ENCODE measurements at places on chromosomes 5 and 9.

- no peak for DNase-seq
These were observed 71.1 kb upstream of the NEURL1B start for GRCh38 chr5:172569861-172570558.

- no peak for DNase-seq
These were observed 222.2 kb downstream of the NDUFS4 start for GRCh38 chr5:53782620-53783019.

GRCh38 chr9:131666029-131666428, 73.8 kb downstream of the RAPGEF1 start:
- DNase-seq: no peak

DNA sequence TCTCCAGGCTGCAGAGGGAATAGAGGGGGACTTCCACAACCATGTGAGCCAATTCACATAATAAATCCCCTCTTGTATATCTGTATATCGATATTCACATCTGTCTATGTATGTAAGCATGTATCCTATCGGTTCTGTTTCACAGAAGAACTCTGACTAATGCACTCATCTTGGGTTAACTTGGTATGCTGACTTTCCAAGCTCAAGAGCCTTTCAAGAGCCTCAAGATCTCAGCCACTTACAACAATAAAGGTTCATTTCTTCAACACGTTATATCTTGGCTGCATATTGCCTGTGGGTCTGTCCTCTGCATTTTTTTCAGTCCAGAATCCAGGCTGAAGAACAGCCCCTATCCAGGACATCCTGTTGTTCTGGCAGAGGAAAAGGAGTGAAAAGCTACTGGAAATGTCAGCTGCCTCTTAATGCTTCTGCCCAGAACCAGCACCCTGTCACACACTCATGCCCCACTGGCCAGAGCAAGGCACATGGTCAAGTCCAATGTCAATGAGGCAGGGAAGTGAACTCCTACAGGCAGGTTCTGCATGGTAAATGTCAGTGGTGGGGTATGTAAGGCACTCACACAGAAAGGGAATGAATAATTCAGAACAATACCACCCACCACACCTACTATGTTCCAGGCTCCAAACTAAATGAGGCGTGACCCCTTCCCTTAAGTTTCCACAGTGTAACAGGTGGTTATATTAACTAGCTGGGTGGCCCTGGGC, 91.6 kb upstream of the ICE1 start:
- DNase-seq: no peak

DNA sequence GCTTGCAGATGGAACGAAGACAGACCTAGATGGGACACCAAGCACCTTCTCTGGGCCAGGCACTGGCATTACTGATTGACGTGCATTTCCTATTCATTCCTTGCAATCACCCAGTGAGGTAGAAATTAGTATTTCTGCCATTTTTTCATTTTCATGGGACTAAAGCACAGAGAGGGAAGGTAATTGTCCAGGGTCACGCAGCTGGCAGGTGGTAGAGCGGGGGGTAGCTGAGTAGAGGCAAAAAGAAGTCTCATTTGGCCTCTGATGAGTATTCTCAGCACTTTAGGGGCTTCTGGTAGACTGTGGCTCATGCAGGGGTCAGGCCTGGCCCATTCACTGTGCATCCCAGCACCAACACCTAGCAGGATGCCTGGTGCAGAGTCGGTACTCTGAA, 19.5 kb upstream of the DUSP1 start:
- DNase-seq: no peak

DNA sequence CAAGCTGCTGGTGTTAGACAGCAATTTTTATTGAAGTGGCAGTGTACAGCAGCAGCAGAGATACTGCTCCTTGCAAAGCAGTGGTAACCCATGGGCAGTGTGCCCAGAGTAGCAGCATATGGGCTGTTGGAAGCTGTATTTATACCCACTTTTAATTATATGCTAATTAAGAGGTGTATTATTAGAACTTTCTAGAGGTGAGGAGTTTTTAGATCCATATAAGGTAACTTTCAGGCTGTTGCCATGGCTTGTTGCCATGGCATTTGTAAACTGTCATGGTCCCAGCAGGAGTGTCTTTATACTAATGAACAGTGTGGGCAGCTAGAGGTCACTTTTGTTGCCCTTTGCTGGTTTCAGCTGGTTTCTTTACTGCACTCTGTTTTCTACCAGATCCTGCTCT, 3.7 kb upstream of the PJA2 start:
- DNase-seq: peak; percentile 26

DNA sequence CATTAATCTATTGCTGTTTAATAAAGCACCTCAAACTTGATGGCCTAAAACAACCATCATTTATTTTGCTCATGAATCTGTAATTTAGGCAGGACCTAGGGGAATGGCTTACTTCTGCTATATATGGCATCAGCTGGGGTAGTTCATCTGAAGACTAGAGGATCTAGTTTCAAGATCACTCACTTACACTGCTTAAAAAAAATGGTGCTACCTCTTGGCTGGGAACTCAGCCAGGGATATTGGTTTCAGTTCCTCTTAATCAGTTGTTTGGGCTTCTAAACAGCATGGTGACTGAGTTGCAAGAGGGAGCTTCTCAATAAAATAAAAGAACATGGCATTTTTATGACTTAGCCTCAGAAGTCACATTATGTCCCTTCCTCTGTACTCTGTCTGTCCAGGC, 142.0 kb downstream of the FAM114A2 start:
- no peak for DNase-seq
